ENCODE measurements at places on chromosomes 2 and 18. TPM values are rescaled to one million over a fixed set of nuclear protein-coding genes. Genes with fewer than 3 reads are reported as not detected.

GRCh38 chr2:190328573-190329147 lies 9.0 kb upstream of the HIBCH start:
- no peaks in the 10 kb centered on the region for H3K4me1 ChIP-seq
- no peak overlapping the region for H3K27ac ChIP-seq
- no peak overlapping the region for H3K4me3 ChIP-seq
- no peak for DNase-seq
- H3K36me3 ChIP-seq = no peaks in the 10 kb centered on the region

The CD8B2 gene
- 3.6 TPM for total RNA-seq

The POTEI gene
- total RNA-seq = not detected

DNA sequence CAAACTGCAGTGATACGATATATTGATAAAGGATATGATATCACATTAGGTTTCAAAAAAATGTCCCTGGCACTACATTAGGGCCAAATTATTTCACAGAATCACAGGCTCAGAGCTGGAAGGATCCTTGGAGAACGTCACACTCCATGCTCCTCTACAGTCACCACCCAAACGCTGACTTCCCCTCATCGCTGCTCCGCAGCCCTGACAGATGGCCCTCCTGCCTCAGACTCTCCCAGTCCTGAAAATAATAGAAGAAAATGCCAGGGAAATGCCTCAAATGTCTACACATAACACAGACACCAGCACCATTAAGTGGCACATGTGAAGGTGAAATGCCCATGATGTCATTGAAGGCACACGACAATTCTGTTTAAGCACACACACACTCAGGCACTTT lies 72.0 kb downstream of the ZNF521 start:
- no peak overlapping the region for H3K27ac ChIP-seq
- no peaks in the 10 kb centered on the region for H3K27me3 ChIP-seq
- H3K4me3 ChIP-seq = no peak overlapping the region
- H3K36me3 ChIP-seq = no peaks in the 10 kb centered on the region
